ENCODE measurements at places on chromosomes 1 and 21. TPM values are rescaled to one million over a fixed set of nuclear protein-coding genes. Genes with fewer than 3 reads are reported as not detected.

DNA sequence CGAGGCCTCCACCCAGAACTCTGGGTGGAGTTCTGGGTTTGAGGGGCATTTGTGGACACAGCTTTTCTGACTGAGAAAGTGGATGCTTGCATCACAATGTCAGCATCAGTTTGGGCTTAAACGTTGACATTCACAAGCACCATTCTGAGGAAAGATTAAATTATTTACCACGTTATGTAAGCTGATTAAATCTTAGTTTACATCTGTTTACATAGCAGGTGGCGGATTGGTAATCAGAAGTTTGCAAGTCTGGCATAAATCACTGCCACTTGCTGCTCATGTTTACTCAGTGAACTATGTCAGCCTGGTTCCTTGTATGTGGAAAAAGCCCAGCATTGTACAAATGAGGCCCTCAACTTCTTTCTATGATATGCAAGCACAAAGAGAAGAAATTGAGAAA lies 310.1 kb downstream of the PAPPA2 start:
- DNase-seq, result no peak

- DNase-seq, result no peak
These were observed 575.9 kb downstream of the USP25 start for GRCh38 chr21:16305686-16306085.

DNA sequence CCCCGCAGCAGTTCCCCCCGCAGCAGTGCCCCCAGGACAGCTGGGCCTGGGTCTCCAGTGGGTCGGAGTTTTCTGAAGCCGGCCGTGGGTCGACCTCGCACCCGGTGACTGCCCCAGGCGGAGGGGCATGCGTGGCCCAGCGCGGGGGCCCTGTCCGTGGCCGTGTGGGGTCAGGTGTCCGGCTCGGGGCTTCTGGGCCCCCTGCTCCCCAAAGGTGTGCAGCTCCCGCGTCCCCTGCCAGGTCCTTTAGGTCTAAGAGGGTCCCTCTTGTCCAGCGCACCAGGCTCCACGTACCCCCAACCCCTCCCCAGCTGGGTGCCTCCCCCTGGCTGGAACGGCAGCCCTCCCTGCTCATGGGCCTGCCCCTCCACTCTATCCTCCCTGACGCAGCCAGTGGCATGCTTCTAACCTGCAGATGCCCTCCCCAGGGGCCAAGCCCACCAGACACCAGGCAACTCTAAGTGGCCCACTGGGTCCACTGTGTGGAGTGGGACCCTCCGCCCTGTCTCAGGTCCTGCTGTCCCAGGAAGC lies 5.9 kb upstream of the HES4 start:
- DNase-seq, result no peak

DNA sequence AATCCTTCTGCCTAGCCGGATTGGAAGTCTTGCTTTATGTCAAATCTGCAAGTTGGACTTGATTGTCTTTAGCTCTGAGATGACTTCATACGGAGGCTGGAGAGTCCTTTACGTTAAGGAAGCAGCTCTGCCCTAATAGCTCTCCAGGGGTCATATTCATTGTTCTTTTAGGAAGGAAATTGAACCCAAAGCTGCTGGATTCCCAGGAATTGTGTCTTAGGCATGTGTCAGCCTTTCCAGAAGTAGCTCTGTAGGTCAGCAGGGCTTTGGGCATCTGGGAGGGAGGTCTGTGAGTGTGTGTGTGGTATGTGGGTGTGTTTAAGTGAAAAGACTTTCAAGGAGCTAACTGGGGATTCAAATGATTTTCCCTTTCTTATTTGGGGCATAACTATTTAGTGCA lies 82.4 kb downstream of the ABCA4 start:
- no peak for DNase-seq

DNA sequence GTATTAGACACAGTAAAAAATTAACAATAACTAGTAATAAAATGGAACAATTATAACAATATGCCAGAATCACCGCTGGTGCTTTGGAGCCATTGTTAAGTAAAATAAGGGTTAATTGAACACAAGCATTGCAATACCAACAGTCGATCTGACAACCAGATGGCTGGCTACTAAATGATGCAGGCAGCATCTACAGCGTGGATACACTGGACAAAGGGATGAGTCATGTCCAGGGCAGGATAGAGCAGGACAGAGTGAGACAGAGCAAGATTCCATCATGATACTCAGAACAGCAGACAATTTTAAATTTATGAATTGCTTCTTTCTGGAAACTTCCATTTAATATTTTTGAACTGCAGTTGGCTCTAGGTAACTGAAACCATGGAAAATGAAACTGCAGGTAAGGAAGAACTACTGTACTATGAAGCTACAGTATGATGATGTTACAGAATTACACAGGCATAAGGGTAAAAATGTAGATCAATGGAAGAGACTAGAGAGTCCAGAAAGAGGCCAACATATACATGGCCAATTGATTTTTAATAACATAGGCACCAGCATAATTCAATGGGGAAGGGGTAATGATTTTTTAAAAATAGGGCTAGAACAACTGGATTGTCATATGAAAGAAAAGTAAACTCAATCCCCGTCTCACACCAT lies 168.7 kb downstream of the RRAGC start:
- no peak for DNase-seq

GRCh38 chr1:34436836-34437235 lies 260.1 kb downstream of the C1orf94 start:
- no peak for DNase-seq

DNA sequence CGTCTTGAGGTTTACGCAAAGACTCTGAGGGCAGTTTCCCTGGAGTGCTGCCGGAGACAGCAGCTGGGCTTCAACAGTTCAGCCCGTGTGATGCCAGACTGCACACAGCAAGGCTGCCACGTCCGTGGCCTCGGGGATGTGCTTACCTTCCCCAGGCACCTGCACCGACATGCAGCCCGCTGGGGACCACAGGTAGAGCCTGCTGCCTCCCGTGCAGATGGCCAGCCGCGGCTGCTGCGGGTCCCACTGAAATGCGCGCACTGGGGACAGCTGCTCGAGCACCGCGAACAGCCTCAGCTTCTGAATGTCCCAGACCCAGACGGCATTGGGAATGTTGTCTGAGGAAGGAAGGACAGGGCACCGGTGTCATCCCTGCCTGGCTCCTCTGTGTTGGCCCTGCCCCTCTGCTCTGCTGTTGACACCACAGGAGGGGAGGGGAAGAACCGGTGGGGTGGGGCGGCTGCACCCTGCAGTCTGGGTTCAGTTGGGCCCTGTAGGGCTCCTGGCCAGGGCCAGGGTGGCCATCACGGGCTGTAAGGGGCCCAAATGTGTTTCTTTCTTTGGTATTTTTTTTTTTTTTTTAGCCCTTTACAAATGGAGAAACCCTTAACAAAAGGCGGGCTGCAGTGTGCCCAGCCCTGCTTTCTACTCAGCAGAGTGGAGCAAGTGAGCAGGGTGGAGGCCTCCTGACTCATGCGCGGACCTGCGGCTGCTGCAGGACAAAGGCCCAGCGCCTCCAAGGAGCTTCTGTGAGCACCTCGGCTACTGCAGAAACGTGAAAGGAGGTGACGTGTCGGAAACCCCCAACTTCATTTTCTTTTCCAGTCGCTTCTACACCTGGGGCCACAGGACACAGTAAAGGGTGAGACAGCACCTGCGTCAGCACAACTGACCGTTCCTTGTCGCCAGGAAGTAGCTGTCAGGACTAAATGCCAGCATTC lies 6.8 kb downstream of the TPRG1L start:
- no peak for DNase-seq

GRCh38 chr1:234915924-234916675 lies 212.5 kb downstream of the TOMM20 start:
- DNase-seq, result no peak

DNA sequence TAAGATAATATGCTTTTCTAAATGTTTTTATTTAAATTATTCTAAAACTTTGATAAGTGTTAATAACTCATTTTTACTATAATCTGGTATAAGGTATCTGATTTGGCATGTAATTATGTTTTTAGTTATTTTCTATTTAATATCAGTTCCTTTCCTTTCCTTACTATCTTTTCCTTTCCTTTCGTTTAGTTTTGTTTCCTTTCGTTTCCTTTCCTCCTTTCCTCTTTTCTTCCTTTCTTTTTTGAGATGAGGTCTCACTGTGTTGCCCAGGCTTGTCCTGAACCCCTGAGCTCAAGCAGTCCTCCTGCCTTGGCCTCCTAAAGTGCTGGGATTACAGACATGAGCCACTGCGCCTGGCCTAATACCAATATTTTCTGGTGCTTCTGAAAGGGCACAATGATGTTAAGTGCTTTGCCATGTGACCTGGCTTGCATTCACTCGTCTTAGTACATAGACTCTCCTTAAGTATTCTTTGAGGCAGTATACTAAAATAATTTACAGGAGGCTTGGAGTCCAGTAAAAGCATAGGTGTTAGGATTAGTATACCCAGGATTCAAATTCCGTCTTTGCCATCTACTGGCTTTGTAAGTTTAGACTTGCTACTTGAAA lies 18.7 kb downstream of the MIER1 start:
- no peak for DNase-seq

DNA sequence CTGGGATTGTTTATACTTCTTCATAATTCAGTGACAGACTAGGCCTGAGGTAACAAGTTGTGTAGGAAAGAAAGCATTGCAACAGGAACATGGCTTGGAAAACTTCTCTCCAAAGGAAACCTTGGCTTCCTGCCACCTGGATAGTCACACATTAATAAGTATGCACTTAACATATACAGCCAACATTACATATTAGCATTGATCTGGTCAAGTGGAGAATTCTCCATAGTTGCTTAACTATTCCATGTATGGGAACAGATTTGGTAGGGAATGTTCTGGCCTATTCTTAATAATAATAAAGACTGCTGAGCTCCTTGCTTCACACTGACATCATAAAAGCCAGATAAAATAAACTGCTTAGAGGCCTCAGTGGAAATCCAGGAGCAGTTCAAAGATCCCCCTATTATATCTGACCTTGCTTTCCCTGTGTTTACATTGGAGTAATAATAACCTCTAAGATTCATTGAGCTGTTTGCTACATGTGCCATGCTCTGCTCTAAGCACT lies 27.2 kb upstream of the NFIA start:
- DNase-seq, result no peak

DNA sequence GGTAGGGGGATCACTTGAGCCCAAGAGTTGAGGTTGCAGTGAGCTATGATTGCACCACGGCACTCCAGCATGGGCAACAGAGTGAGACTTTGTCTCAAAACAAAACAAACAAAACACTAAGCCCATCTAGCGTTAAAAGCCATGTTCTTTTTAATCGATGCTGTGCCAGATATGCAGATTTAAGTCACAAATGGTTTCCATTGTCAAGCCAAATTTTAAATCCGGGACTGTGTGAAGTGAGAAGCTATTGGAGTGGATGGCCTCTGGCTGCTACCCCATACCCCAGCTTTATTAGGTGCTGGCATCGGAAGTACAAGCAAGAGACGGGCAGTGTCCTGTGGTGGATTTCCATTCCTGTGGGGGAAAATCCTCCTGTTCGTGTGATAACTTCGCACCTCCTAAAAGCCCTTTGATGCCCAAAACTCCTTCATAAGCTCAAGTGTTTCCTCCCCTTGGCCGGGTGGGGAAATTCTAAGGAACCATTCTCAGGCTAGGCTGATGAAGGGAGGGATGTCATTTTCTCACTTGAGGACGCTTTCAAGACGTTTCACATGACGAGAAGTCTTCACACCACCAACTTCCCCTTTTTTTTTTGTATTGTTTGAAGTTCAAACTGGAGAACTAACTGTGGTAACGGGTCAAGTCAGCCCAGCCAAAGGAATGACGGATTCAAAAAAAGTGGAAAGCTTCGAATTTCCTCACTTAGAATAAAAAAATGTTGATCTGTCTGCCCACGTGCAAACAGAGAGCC lies 140.8 kb downstream of the KAZN start:
- DNase-seq, result no peak

- DNase-seq, result no peak
These were observed 4.1 kb upstream of the NBPF3 start for GRCh38 chr1:21435646-21436487.

DNA sequence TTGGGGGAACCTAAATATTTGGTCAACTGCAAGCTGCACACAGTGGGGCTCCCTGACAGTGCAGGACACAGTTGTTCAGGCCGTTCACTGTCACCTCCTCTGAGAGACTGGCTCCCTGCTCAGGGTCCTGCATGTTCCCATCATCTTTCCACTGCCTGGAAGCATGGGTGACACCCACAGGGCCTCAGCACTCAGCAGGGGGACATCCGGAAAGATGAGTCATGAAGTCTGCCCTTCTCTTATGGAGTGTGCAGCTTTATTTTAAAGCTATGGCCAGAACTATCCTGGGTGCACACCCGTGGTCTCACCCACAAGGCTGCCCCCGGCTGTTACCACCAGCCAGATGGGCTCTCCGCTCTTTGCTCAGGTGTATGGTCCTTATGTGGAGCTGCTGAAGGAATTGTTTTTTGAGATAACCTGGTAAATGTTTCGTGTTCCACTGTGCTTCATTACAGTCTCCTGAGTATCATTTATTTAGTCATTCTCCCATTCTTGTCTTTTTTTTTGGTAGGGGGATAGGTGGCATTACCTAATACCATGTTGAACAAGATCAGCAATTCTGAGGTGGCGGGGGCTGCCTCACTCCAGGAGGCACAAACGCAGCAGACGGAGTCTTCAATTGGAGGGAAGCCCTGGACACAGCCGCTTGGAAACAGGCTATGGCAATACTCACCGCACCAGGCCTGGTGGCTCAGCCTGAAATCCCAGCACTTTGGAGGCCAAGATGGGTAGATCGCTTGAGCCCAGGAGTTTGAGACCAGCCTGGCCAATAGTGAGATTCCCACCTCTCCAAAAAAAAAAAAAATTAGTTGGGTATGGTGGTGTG lies 14.3 kb downstream of the TRIM11 start:
- DNase-seq, result no peak

DNA sequence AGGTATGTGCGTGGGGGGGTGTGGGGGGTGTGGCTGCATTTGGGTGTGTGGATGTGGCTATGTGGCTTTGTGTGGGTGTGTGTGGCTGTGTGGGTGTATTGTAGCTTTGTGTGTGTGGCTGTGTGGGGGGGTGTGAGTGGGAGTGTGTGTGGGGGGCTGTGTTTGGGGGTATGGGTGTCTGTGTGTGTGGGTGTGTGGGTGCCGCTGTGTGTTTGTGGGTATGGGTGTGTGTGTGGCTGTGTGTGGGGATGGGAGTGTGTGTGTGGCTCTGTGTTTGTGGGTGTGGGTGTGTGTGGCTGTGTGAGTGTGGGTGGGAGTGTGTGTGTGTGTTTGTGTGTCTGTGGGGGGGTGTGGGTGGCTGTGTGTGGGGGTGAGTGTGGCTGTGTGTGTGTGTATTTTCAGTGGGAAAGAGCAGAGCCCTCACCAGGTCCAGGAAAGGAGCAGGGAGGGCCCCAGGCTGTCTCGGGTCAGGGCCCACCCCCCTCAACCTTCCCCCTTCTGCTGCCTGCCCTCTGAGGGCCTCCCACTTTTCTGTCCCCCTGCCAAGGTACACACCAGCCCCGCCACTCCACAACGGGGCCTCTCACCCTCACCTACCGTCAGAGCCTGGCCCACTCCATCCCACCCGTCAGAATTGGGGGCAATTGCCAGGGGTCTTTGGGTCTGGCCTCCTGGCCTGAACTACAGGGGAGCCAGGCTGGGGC lies 1.9 kb upstream of the COL8A2 start:
- DNase-seq, result no peak

- peak; percentile 38 for DNase-seq
These were observed 15.3 kb upstream of the RNF187 start for GRCh38 chr1:228471762-228472398.

GRCh38 chr1:109919303-109919702 lies 8.7 kb downstream of the CSF1 start:
- no peak for DNase-seq

NBPF4 gene
- not detected for total RNA-seq

CR2 gene
- total RNA-seq, result 0.02 TPM

BSND gene
- total RNA-seq, result not detected

GSTM2 gene
- total RNA-seq, result 1.6 TPM

COL24A1 gene
- total RNA-seq, result 0.91 TPM

ILDR2 gene
- total RNA-seq, result 7.0 TPM
